ENCODE measurements at places on chromosomes 12 and 14. TPM values are rescaled to one million over a fixed set of nuclear protein-coding genes. Genes with fewer than 3 reads are reported as not detected.

The HPD gene
- 1.0 TPM for total RNA-seq

The KRAS gene
- total RNA-seq: 18.2 TPM

The TDG gene
- 31.5 TPM for total RNA-seq

The TAS2R20 gene
- total RNA-seq: 8.2 TPM

The RFX4 gene
- total RNA-seq: 0.21 TPM

The WDHD1 gene
- 13.3 TPM for total RNA-seq

The PMCH gene
- not detected for total RNA-seq
